ENCODE measurements at places on chromosomes 7 and 10.

DNA sequence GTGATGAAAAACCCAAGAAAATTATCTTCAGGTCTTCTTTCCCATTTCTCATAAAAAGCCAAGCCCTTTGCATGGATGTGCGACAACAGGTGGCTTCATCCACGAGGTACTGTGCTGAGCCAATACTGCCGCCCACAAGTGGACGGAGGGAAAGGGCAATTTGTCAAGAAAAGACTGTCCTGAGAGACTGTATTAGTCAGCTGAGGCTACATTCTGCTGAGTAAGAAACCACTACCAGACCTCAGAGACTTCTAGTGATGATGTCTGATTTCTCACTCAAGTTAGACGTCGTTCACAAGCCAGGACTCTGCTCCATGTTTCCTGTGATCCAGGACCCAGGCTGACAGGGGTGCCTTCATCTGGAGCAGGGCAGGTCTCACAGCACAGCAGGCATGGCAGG is 171.5 kb upstream of the CDCA7L start:
- no peak for DNase-seq

DNA sequence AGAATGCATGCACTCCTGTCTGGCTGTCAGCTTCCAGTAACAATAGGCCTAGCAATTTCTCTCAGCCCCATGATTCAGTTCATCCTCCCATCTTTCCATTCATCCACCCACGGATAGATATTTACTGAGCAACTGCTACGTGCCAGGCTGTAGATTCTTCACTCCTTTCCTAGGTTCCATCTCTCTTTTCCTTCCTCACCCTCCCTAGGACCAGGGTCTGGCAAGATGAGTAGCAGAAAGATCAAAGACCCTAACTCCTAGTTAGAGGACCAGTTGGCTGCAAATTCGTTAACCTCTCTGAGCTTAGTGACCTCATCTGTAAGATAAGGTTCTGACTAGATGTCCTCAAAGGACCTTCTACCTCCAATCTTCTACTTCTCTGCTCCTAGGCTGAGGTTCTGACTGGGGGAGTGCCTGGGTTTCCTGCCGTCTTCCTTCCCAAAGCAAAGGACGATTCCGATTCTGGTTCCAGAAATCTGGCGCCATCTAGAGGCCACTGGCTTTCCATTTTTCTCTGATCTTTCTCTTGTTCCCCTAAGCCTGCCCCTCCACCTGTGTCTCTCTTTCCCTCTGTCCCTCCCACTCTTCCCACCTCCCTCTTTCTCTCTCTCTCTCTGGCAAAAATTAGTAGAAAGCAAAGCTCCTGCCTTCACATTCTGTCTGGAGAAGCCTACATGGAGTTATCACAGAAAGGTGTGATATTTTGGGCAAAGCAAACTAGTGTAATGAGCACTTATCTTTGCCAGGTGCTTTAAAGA is 26.2 kb downstream of the TBATA start:
- DNase-seq: peak; percentile 84

- DNase-seq: no peak
Observed at GRCh38 chr10:89502549-89502948, 32.8 kb downstream of the SLC16A12 start.

DNA sequence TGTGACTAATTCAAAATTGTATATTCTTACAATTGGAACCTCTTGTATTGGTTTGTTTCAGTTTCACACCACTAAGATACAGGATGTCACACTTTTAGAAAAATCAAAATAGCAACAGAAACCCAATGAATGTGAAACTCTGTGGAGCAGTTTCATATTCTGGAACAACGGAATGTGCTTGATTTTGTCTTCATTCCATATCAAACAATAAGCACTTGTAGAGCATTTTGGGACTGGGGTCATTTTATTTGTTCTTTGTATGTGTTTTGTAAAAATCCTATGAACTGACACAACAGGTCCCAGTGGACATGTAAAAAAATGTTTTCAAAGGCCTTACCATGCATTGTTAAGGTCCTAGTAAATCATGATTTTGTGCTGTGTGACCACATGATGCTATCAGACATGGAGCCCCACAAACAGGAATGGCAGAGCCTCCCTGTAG is 123.1 kb downstream of the DKK1 start:
- no peak for DNase-seq

GRCh38 chr10:69838853-69839252 is 37.1 kb downstream of the COL13A1 start:
- peak; percentile 79 for DNase-seq

GRCh38 chr7:82049891-82050533 is 280.2 kb upstream of the HGF start:
- peak; percentile 75 for DNase-seq

All from astrocyte of the hippocampus (primary cell).